ENCODE measurements at places on chromosomes 1 and 21. TPM values are rescaled to one million over a fixed set of nuclear protein-coding genes. Genes with fewer than 3 reads are reported as not detected.
A peak's percentile ranks its signal among the peaks of the same experiment; 100 is the strongest.

The HEYL gene
- 0.68 TPM for total RNA-seq

DNA sequence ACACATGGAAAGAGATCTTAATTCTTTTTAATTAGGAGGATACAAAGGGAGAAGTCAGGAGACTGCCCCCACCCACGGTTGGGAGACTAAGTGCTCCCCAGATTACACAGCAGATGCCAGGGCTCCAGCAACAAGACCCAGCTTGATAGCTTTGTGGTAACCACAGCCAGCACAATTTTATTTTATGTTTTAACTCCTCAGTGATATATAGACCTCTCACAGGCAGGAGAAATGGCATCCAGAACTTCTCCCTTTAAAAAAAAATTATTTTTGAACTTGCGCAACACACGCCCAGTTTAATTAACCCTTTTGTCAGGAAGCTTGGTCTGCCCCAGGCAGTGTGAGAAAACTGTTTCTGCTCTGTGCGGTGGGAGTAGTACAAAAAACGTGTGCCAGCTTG, 62.6 kb upstream of the ACOT11 start:
- no peak for DNase-seq

The ST6GALNAC5 gene
- total RNA-seq = 10.9 TPM

The FCGR1A gene
- total RNA-seq = not detected

The SLC37A1 gene
- total RNA-seq = 44.2 TPM

DNA sequence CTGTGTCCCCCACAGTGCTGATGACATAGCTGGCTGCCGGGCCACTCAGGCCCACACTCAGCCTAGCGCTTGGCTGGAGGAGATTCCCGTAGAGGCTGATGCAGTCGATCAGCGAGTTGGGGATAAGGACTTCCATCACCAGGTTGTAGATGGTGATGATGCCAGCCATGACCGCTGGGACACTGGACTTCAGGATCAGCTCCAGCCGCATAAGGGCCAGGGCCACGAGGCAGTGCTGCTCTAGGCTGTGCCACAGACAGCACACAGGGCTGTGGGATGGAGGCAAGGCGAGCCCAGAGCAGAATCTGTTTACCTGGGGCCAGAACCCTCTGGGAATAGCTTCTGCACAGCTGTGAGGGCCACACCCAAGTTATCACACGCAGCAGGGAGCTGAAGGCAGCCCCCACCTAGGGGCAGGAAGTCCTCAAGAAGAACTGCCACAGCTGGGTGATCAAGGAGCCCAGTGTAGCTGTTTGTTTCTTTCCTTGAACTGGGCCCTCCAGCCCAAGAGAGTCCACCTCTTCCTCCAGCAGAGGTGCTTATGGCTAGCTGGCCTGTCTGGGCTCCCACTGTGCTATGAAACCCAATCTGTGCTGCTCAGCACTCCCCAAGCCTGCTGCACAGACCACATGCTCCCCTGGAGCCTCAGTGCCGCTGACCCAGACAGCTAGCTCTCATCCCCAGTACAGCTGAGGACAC, 6.2 kb downstream of the SLC2A1 start:
- DNase-seq = peak; percentile 55

- no peak for DNase-seq
These were observed 7.5 kb upstream of the THEM4 start for GRCh38 chr1:151916726-151917370.

DNA sequence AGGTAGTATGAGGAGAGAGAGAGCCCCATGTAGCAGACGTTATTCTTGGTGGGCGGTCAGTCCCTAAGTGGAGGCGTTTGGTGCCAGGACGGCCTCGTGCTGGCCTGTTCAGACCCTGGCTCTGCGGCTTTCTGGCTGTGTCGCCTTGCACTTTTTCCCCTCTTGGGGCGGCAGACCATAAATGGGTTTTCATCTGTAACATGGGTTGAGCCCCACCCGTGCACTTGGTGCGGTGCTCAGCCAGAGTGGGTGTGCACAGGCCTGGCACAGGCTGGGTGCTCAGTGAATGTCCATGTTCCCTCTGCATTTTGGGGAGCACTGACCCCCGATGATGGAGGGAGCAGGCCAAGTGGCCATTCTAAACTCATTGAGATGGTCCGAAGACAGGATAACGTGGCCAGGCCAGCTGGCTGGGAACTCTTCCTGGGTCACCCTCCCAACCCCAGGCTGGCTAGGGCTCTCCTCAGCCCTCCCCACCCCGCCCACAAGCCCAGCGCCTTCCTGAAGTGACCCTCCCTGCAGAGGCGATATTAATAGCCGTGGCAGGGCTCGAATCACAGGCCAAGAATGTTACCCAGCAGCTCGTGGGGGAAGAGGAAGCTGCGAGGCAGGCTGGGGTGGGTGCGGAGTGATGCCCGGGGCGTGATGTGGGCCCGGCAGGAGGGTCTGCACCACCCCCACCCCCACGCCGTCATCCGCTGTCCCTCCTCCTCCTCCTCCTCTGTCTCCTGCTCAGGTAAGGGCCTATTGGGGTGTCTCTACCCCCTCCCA, 78.5 kb downstream of the ARHGEF10L start:
- DNase-seq = no peak

GRCh38 chr1:2428490-2428889, 16.1 kb upstream of the PEX10 start:
- no peak for DNase-seq

DNA sequence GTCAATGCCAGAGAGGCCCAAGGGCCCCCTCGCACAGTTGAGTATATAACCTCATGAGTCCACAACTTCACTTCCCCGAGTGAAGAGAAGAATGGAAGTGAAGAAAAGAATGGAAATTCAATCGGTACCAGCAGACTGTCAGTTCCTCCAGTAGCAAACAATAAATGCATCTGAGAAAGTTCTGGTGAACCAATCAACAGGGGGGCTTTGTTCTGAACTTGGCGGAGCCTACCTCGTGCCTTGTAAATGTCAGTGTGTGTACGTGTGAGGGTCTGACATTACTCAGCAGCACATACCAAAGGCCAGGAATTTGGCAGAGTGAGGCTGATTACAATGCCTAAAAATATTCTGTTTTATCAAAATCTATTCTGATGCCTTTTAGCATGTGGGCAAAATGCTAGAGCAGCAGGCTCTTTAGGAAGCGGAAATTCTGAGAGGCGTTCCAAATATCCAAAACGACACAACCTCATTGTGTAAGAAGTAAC, 238.5 kb downstream of the LTN1 start:
- DNase-seq = no peak

GRCh38 chr1:182952677-182953444, at the start of gene SHCBP1L:
TSS of gene SHCBP1L (minus strand) at chr1:182953166. CDS start at chr1:182953133, 33 bp downstream.
- no peak for DNase-seq

The KDF1 gene
- total RNA-seq = 22.7 TPM

DNA sequence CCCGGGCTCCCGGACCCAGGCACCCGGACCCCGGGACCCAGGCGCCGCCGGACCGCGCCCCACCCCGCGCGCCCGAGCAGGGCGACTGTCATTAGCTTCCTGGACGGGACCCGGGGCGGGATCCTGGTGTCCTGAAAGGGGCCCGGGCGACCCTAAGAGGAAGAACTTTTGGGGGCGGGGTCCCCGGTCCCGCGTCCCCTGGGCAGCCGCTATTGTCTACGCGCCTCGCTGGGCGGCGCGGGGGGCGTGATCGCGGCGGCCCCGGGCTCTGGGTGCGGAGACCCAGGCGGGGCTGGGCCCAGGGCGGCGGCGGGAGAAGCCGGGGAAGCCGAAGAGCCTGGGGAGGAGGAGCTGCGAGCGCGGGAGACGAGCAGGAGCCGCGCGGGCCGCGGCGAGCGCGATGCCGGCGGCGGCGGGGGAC, 465 bp downstream of the HUNK start:
- peak; percentile 78 for DNase-seq

GRCh38 chr1:184483101-184483683, 96.4 kb downstream of the C1orf21 start:
- DNase-seq = no peak

DNA sequence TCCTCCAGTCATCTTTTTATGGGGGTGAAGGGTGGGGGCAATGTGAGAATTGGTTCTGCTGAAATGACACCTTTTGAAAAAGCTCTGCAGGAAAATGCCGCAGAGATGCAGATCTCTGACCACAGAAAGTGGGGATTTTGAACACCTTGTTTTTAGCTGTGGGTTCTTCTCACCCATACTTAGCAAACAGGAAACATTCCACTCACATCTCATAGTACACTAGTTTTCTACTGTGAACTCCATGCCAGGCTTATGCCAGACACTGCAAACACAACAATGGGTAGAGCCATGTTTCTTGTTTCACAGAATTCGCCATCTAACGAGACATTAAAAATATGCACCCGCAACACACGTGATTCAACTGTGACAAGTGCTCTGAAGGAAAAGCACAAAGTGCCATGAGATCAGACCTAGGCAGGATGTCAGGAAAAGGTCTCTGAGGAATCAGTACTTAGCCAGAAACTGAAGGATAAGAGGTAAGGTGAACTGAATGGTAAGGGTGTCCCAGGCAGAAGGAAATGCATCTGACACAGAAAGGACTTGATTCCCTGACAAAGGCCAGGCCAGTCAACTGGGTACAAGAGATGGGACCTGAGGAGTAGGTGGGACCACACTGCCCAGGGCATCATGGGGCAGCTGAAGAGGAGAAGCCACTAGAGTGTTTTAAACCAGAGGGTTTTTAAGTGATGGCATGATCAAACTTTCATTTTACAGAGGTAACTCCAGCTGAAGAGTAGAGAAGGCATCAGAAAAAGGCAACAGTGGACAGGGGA, 83.8 kb upstream of the JAK1 start:
- DNase-seq = no peak

DNA sequence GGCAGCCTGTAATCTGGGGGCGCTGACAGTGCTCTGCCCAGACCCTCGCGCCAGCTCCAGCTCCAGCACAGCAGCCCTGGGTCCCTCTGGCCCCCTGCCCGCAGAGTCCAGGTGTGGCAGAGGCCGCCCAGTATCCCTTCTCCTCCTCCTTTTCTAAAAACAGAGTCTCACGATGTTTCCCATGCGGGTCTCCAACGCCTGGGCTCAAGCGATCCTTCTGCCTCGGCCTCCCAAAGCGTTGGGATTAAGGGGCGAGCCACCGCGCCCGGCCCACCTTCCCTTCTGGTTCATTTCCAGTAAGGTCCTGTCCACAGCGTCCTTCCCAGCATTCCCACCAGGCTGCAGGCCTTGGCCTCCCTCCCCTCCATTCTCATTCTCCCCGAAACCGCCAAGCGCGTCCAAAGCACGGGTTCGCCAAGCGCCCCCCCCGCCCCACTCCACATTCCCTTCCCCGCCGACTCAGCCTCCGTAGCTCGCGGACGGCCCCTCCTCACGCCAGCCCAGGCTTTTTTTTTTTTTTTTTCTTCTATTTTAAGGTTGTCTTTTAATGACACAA, 2.0 kb upstream of the PCBP3 start:
- peak; percentile 71 for DNase-seq

- peak; percentile 45 for DNase-seq
These were observed 402.8 kb downstream of the MATN1 start for GRCh38 chr1:30320581-30320890.

GRCh38 chr1:28417441-28417922, 47.9 kb downstream of the PHACTR4 start:
- DNase-seq = no peak

The NES gene
- total RNA-seq = 103 TPM

GRCh38 chr21:37210799-37211198, 56.3 kb downstream of the VPS26C start:
- DNase-seq = no peak

The ARTN gene
- 4.0 TPM for total RNA-seq

DNA sequence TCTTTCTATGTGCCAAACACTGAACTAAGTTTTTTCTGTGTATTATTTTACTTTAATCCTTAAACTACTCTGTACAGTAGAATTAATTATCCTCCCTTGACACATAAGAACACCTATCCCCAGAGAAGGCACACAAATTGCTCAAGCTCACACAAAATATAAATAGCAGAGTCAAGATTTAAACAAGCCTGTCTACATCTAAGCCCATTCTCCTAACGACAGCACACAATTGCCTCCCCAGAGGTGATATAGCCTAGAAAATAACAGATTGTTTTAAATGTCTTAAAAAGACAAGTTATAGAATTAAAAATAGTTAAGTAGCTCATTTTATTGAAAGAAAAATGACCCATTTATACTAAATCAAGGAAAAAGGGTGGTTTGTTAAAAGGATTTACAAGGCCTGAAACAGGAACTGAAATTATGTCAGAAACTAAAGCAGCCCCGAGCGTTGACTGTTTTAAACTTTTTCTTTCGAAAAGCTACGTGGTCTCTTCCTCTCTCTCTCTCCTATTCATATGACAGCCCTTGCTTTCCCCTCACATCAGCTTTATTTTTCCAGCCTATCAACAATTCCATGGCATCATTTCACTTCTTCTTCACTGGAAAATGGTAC, 30.5 kb downstream of the TNFSF18 start:
- no peak for DNase-seq

GRCh38 chr1:243731301-243731891, 118.6 kb downstream of the AKT3 start:
- no peak for DNase-seq

The KIF14 gene
- total RNA-seq = 20.9 TPM

GRCh38 chr1:1137256-1138045, 21.6 kb upstream of the C1orf159 start:
- DNase-seq = no peak

DNA sequence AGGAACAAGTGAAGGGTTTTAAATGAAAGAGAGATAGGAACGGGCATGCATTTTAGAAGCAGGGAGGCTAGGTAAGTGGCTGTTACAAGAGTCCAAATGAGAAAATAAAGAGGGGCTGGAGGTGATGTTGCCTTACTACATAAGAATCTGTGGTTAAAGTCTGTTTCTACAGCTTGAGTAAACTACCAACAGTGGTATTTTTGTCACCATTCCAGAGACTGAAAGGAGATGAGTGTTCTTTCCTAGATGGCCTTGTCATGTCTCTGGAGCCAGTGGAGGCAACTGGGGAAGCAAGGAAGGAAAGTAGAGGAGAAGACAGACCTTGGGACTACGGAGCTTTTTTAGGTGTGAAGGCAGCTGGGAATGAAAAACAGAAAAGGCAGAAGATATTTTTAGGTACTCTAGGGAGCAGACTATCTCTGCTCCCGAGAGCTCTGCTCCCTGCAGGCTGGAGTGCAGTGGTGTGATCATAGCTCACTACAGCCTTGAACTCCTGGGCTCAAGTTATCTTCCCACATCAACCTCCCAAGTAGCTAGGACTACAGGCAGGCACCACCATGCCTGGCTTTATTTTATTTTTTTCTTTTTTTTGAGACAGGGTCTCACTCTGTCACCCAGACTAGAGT, 12.2 kb downstream of the HDAC1 start:
- no peak for DNase-seq

DNA sequence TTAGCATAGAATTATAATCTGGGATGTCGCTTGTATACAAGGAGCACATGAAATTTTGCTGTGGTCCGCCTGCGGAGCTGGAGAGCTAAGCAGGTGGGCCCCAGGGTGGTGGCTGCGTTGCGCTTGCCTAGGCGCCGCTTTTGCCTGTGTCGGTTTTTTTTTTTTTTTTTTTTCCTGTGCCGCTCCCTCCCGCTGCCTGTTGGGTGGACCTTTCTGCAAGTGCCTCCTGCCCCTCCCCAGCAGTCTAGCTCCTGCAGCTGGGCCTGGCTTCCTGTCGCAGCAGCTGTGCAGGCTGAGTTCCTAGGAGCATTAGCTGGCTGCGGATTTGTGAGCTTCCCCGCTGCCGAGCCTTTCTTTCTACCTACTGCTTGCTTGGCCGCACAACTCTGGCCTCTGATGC, 20.6 kb downstream of the PYHIN1 start:
- peak; percentile 82 for DNase-seq

- DNase-seq = no peak
These were observed 320.1 kb downstream of the TGFB2 start for GRCh38 chr1:218665221-218665620.

The C1orf53 gene
- total RNA-seq = 3.5 TPM

The CFHR3 gene
- 0.70 TPM for total RNA-seq

The PGLYRP4 gene
- total RNA-seq = not detected

The SAMD11 gene
- 152 TPM for total RNA-seq

The KCNJ6 gene
- total RNA-seq = 0.33 TPM

- no peak for DNase-seq
These were observed 282.8 kb upstream of the PKN2 start for GRCh38 chr1:88401313-88401712.

The PCBP3 gene
- 10.6 TPM for total RNA-seq

All from endodermal cell (in vitro differentiated cells).